ENCODE measurements at places on chromosomes 4 and X. TPM values are rescaled to one million over a fixed set of nuclear protein-coding genes. Genes with fewer than 3 reads are reported as not detected.

Gene MAGEA2
- not detected for total RNA-seq

Gene CCDC120
- total RNA-seq = 4.5 TPM

Gene SSX7
- not detected for total RNA-seq

Gene PCDH18
- total RNA-seq = not detected

Gene GLRA2
- not detected for total RNA-seq

Gene TLR1
- total RNA-seq = 2.6 TPM

Gene LETM1
- 97.2 TPM for total RNA-seq

Gene PAGE1
- total RNA-seq = not detected

Gene GABRG1
- total RNA-seq = not detected

Gene FAM149A
- total RNA-seq = 0.33 TPM

Gene MAOA
- total RNA-seq = 1.8 TPM

Gene SPANXB1
- total RNA-seq = not detected

Gene NFXL1
- 15.0 TPM for total RNA-seq

Gene SLAIN2
- 80.2 TPM for total RNA-seq

Gene MYL5
- 24.7 TPM for total RNA-seq

Gene SEPTIN6
- total RNA-seq = 153 TPM

Gene GYG2
- total RNA-seq = not detected

Gene GIMD1
- total RNA-seq = not detected

Gene CDX4
- total RNA-seq = not detected

Gene KCTD8
- total RNA-seq = not detected

Gene SLC4A4
- 0.09 TPM for total RNA-seq

Gene PRKG2
- 0.12 TPM for total RNA-seq

GRCh38 chrX:83504721-83505479 lies 3.2 kb upstream of the POU3F4 start:
- peaks cover 53% of the 10 kb centered on the region for H3K27me3 ChIP-seq
- no peak overlapping the region for H3K4me3 ChIP-seq
- H3K27ac ChIP-seq = no peak overlapping the region

GRCh38 chrX:153596981-153597750 lies 1.8 kb downstream of the CCNQ start:
- no peak overlapping the region for H3K27ac ChIP-seq
- H3K36me3 ChIP-seq = peaks cover 12% of the 10 kb centered on the region
- peaks cover 21% of the 10 kb centered on the region for H3K4me1 ChIP-seq
- no peak for DNase-seq
- peak overlapping the region; percentile 88 for H3K4me3 ChIP-seq

DNA sequence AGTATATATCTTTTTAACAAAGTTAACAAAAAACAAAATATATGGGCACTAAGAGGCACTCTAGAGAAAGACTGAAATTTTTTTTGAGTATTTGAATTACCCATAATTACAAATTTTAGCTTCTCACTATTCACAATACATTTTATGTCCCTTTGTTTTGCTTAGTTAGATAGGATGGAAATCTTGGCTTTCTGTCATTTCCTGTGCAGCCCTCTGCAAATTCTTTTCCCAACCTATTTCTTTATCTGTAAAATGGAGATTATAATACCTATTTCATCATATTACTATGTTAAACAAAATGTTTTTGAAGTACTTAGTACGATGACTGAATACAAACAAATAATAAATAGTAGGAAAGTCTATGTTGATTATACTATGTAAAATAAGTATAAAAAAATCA lies 710.0 kb downstream of the CCSER1 start:
- H3K4me1 ChIP-seq = no peaks in the 10 kb centered on the region
- H3K36me3 ChIP-seq = no peaks in the 10 kb centered on the region
- H3K27ac ChIP-seq = no peak overlapping the region
- H3K4me3 ChIP-seq = no peak overlapping the region
- no peak for DNase-seq
- H3K27me3 ChIP-seq = no peaks in the 10 kb centered on the region

- H3K27ac ChIP-seq = no peak overlapping the region
- no peak overlapping the region for H3K4me3 ChIP-seq
- H3K4me1 ChIP-seq = no peaks in the 10 kb centered on the region
- no peaks in the 10 kb centered on the region for H3K36me3 ChIP-seq
- DNase-seq = no peak
Measured at GRCh38 chr4:99983289-99983943, 33.3 kb upstream of the H2AZ1 start.

- no peak for DNase-seq
- no peak overlapping the region for H3K4me3 ChIP-seq
- no peaks in the 10 kb centered on the region for H3K36me3 ChIP-seq
- H3K27me3 ChIP-seq = peaks cover 3% of the 10 kb centered on the region
- no peaks in the 10 kb centered on the region for H3K4me1 ChIP-seq
- no peak overlapping the region for H3K27ac ChIP-seq
Measured at GRCh38 chr4:78171482-78171881, 114.4 kb downstream of the FRAS1 start.

- no peaks in the 10 kb centered on the region for H3K4me1 ChIP-seq
- DNase-seq = no peak
- H3K27ac ChIP-seq = no peak overlapping the region
- no peak overlapping the region for H3K4me3 ChIP-seq
- H3K36me3 ChIP-seq = no peaks in the 10 kb centered on the region
Measured at GRCh38 chrX:54246866-54247265, 63.8 kb upstream of the FAM120C start.

DNA sequence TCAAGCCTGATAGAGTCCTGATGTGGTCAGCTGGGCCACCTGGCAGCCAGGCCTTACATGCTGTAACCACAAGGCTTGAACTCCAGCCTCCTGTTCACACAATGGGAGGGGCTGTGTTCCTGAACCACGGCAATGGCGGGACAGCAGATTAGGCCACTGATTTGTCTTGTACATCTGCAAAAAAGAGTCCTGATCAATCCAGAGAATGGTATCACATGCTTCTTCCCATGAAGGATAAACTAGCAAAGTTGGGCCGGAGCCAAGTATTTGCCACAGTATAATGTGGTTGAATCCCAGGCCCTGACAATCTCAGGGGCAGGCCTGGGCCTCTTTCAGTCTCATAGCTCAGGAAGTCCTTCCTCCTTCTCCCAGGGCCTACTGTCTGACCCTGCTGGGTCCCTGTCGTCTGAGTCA lies 2182.5 kb upstream of the AGA start:
- H3K27ac ChIP-seq = no peak overlapping the region
- no peaks in the 10 kb centered on the region for H3K27me3 ChIP-seq
- DNase-seq = no peak
- no peaks in the 10 kb centered on the region for H3K4me1 ChIP-seq

- H3K27me3 ChIP-seq = no peaks in the 10 kb centered on the region
- peak overlapping the region; percentile 34 for H3K27ac ChIP-seq
- no peak for DNase-seq
- peaks cover 2% of the 10 kb centered on the region for H3K36me3 ChIP-seq
- no peak overlapping the region for H3K4me3 ChIP-seq
Measured at GRCh38 chrX:71634366-71634765, 16.1 kb upstream of the CXCR3 start.

GRCh38 chr4:48308901-48309300 lies 32.4 kb upstream of the SLAIN2 start:
- no peaks in the 10 kb centered on the region for H3K36me3 ChIP-seq
- no peaks in the 10 kb centered on the region for H3K4me1 ChIP-seq
- no peak overlapping the region for H3K27ac ChIP-seq

DNA sequence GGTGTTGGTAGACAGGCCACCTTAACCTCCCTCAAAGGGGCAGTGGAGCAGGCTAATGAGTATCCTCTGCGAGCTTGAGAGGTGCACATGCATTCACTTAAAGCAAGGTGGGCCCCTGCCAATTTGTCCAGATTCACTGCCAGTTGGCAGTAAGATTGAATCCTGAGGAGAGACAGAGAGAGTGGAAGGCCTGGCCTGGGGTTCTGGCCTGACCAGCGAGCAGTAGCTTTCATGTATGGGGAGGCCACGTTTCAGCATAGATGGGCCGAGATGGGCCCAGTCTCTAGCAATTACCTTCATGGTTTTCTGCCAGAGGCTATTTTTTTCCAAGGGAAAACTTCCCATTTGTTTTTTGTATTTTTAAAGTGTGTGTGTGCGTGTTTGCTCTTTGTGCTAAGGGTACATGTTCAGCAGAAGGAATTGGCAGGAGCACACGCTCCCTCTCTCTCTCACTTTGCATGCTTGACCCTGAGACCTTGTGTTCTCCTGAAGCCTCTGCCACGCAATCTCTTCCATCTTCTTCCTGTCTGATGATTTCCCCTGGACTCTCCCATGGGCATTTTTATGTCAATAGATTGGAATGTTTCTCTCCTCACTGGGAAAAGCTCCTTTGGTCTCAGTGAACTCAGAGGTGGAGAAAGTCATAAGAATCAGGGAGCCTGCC lies 215.8 kb upstream of the SFRP2 start:
- no peak for DNase-seq
- H3K4me3 ChIP-seq = no peak overlapping the region
- no peaks in the 10 kb centered on the region for H3K4me1 ChIP-seq

- no peak overlapping the region for H3K27ac ChIP-seq
- H3K27me3 ChIP-seq = no peaks in the 10 kb centered on the region
- peak; percentile 54 for DNase-seq
- peaks cover 9% of the 10 kb centered on the region for H3K36me3 ChIP-seq
Measured at GRCh38 chrX:118420462-118420861, 74.6 kb downstream of the WDR44 start.

GRCh38 chrX:24874604-24875247 lies 141.0 kb downstream of the ARX start:
- no peak overlapping the region for H3K27ac ChIP-seq
- H3K4me1 ChIP-seq = no peaks in the 10 kb centered on the region

DNA sequence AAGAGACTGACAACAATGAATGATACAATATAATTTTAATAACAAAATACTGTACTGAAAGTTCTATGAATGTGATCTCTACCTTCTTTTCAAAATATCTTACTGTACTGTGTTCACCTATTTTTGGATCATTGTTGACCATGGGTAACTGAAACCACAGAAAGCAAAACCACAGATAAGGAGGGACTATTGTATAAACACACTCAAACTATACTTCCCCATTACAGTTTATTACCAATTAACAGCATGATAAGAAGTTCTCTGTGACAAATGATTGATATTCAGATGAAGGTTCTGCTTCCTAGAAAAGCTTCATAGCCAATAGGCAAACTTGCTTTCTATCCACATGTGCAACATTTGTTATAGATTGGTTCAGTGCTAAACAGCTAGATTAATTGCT lies 50.1 kb downstream of the GABRG1 start:
- no peaks in the 10 kb centered on the region for H3K4me1 ChIP-seq
- H3K27me3 ChIP-seq = no peaks in the 10 kb centered on the region
- no peak for DNase-seq
- no peaks in the 10 kb centered on the region for H3K36me3 ChIP-seq
- no peak overlapping the region for H3K27ac ChIP-seq

GRCh38 chr4:62676962-62677361 lies 1476.8 kb downstream of the ADGRL3 start:
- H3K36me3 ChIP-seq = no peaks in the 10 kb centered on the region
- DNase-seq = no peak
- H3K27me3 ChIP-seq = no peaks in the 10 kb centered on the region
- H3K4me3 ChIP-seq = no peak overlapping the region

DNA sequence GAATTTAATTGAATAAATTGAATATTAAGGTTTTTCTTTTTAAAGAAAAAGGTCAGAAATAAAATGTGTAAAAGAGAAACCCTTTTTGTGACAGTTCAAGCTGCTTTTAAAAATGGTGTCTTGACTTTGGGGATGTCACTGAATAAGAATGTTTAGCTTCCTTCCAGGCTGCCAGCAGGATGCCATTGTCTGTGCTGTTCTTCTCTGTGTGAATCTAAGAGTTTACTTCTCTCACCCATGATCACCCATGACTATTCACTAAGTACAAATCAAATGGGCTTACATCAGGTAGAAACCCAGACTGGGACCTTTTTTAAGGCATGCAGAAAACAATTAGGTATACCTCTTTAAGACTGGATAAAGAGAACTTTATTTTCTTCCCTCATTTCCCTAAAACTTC lies 115.3 kb downstream of the DACH2 start:
- no peaks in the 10 kb centered on the region for H3K4me1 ChIP-seq
- no peak for DNase-seq
- no peak overlapping the region for H3K4me3 ChIP-seq
- H3K36me3 ChIP-seq = no peaks in the 10 kb centered on the region
- no peaks in the 10 kb centered on the region for H3K27me3 ChIP-seq

DNA sequence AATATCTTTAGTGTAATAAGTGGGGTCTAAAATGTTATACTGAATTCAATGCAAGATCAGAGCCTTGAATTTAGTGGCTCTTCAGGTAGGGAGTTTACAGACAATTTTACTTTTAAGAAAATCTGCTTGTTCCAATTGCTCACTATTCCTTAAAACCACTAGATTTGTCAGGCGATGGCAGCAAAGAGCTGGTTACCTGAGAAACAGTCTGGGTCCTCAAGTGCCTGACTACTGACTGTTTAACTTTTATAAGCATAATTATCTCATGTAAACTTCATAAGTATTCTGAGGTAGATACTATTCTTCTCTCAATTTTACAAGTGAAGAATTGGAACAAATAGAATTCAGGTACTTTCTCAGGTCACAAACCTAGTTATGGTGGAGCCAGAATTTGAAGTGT lies 84.3 kb downstream of the RRAGB start:
- no peak for DNase-seq
- H3K27me3 ChIP-seq = no peaks in the 10 kb centered on the region
- H3K4me3 ChIP-seq = no peak overlapping the region
- no peaks in the 10 kb centered on the region for H3K4me1 ChIP-seq
- H3K36me3 ChIP-seq = no peaks in the 10 kb centered on the region

- H3K4me1 ChIP-seq = peaks cover 6% of the 10 kb centered on the region
- H3K27me3 ChIP-seq = no peaks in the 10 kb centered on the region
- no peak overlapping the region for H3K4me3 ChIP-seq
- DNase-seq = no peak
- peaks cover 12% of the 10 kb centered on the region for H3K36me3 ChIP-seq
Measured at GRCh38 chr4:38842994-38843393, 13.6 kb downstream of the TLR6 start.

DNA sequence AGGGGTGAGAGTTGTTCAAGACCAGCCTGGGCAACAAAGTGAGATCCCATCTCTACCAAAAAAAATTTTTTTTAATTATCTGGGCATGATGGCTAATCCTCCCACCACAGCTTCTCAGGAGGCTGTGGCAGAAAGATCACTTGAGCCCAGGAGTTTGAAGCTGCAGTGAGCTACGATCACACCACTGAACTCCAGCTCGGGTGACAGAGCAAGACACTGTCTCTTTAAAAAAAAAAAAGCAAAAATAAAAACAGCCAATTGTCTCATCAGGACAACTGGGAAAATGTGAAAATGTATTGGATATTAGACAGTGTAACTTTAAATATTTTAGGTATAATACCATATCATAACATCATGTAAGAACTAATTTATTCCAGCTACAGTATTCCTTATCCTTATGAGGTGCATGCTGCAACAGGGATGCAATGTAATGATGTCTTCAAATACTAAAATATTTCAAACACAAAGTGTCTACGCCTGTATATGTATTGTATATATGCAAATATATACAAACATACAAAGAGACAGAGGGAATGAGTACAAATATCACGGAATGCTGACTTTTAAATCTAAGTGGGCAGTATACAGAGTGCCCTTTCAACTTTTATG lies 17.2 kb downstream of the FAM13A start:
- no peak overlapping the region for H3K4me3 ChIP-seq
- no peaks in the 10 kb centered on the region for H3K36me3 ChIP-seq
- no peaks in the 10 kb centered on the region for H3K4me1 ChIP-seq
- H3K27ac ChIP-seq = no peak overlapping the region
- DNase-seq = no peak
